ENCODE measurements at places on chromosomes 5 and 9. TPM values are rescaled to one million over a fixed set of nuclear protein-coding genes. Genes with fewer than 3 reads are reported as not detected.

SLC46A2 gene
- total RNA-seq = not detected

NFX1 gene
- 32.9 TPM for total RNA-seq

SEMA5A gene
- total RNA-seq = 5.0 TPM

TAF11L10 gene
- total RNA-seq = not detected

UNC13B gene
- 38.6 TPM for total RNA-seq

TRAPPC13 gene
- 18.2 TPM for total RNA-seq

CNOT8 gene
- total RNA-seq = 68.4 TPM

PHF24 gene
- total RNA-seq = 0.21 TPM

NFIL3 gene
- 14.6 TPM for total RNA-seq

COL5A1 gene
- total RNA-seq = 35.0 TPM

LOX gene
- 12.4 TPM for total RNA-seq

PCDHGA9 gene
- total RNA-seq = 5.7 TPM

ASPN gene
- 9.8 TPM for total RNA-seq

SLC2A6 gene
- 14.2 TPM for total RNA-seq

CDC25C gene
- not detected for total RNA-seq

AGXT2 gene
- total RNA-seq = not detected

ACSL6 gene
- 7.8 TPM for total RNA-seq

NEURL1B gene
- 39.1 TPM for total RNA-seq

TAF1L gene
- total RNA-seq = not detected

SPATA31D4 gene
- total RNA-seq = not detected

GPR151 gene
- not detected for total RNA-seq

CDX1 gene
- total RNA-seq = 0.23 TPM

LTC4S gene
- total RNA-seq = 39.8 TPM

CSF1R gene
- 96.3 TPM for total RNA-seq

SH2D3C gene
- total RNA-seq = 9.8 TPM

KCNT1 gene
- total RNA-seq = not detected

DMRT3 gene
- total RNA-seq = not detected

FGFR4 gene
- total RNA-seq = 89.5 TPM

FCN1 gene
- total RNA-seq = 2.9 TPM

GDNF gene
- total RNA-seq = 0.34 TPM

BASP1 gene
- 24.9 TPM for total RNA-seq

RNF208 gene
- 15.2 TPM for total RNA-seq

FCHO2 gene
- total RNA-seq = 25.8 TPM

NEUROG1 gene
- not detected for total RNA-seq

LCN2 gene
- not detected for total RNA-seq

ZNF346 gene
- 18.4 TPM for total RNA-seq

PCDHGA2 gene
- total RNA-seq = 3.1 TPM

CCDC192 gene
- not detected for total RNA-seq

LHX3 gene
- not detected for total RNA-seq

PLPP7 gene
- 26.6 TPM for total RNA-seq

TAF11L7 gene
- total RNA-seq = not detected

CACFD1 gene
- 25.5 TPM for total RNA-seq

IFNW1 gene
- total RNA-seq = not detected

PCDHA13 gene
- total RNA-seq = 0.38 TPM

GABRA6 gene
- not detected for total RNA-seq

GNA14 gene
- 2.9 TPM for total RNA-seq

PTCD2 gene
- total RNA-seq = 20.6 TPM

ACOT12 gene
- not detected for total RNA-seq

MAT2B gene
- total RNA-seq = 55.9 TPM

ANGPTL2 gene
- 25.4 TPM for total RNA-seq

IFNA2 gene
- not detected for total RNA-seq

UGT3A2 gene
- 1.7 TPM for total RNA-seq

OR2V2 gene
- not detected for total RNA-seq

NIM1K gene
- total RNA-seq = 1.1 TPM

RBM27 gene
- total RNA-seq = 18.0 TPM

PRRX2 gene
- total RNA-seq = 1.7 TPM

HAVCR2 gene
- total RNA-seq = 2.4 TPM

OR13J1 gene
- total RNA-seq = not detected

PCDHB4 gene
- total RNA-seq = 2.0 TPM

Measured in adrenal gland (tissue), 19 donors.